Smooth muscle cell of the pulmonary artery (primary cell): ENCODE measurements at places on chromosomes 6 and 20. TPM values are rescaled to one million over a fixed set of nuclear protein-coding genes. Genes with fewer than 3 reads are reported as not detected.

Gene HCK
- total RNA-seq: not detected in 2 replicates

Gene SALL4
- total RNA-seq: 0.07 and 0.13 TPM in 2 replicates

Gene COL20A1
- under 0.01 and 0.07 TPM in 2 replicates for total RNA-seq

Gene LTB
- not detected in 2 replicates for total RNA-seq

Gene AHCY
- total RNA-seq: 96.2 and 119 TPM in 2 replicates

Gene TBXT
- total RNA-seq: not detected in 2 replicates

Gene CENPQ
- 1.8 and 5.5 TPM in 2 replicates for total RNA-seq

Gene BPIFA3
- total RNA-seq: not detected in 2 replicates

Gene CDH26
- total RNA-seq: 0.17 and 0.59 TPM in 2 replicates

Gene RTEL1
- total RNA-seq: 11.9 and 22.5 TPM in 2 replicates

Gene GNAS-AS1
- 0.72 and 1.2 TPM in 2 replicates for total RNA-seq

Gene FAM209B
- total RNA-seq: not detected in 2 replicates

Gene ZNF165
- 0.13 and 0.26 TPM in 2 replicates for total RNA-seq

Gene MACROD2
- total RNA-seq: 0.40 and 0.85 TPM in 2 replicates

Gene TRIM40
- not detected in 2 replicates for total RNA-seq

Gene ELOVL2
- 0.46 and 0.85 TPM in 2 replicates for total RNA-seq

Gene CLIC1
- 417 and 463 TPM in 2 replicates for total RNA-seq

Gene SLC35A1
- total RNA-seq: 16.5 and 23.7 TPM in 2 replicates

Gene SLX4IP
- 3.6 and 4.3 TPM in 2 replicates for total RNA-seq

Gene PRR18
- total RNA-seq: not detected in 2 replicates

Gene ABHD16B
- total RNA-seq: not detected in 2 replicates

Gene CTAGE9
- total RNA-seq: not detected in 2 replicates

Gene PRICKLE4
- total RNA-seq: 0.36 TPM in 1 of 2 replicates, not detected in the other

Gene MLN
- total RNA-seq: not detected in 2 replicates

Gene TMC2
- not detected in 2 replicates for total RNA-seq

Gene DEFB118
- total RNA-seq: not detected in 2 replicates

Gene BPIFB1
- total RNA-seq: 0.07 TPM in 1 of 2 replicates, not detected in the other

Gene TREML1
- total RNA-seq: not detected in 2 replicates

Gene KIAA0408
- 0.50 and 0.78 TPM in 2 replicates for total RNA-seq

Gene MEP1A
- total RNA-seq: not detected in 2 replicates

Gene NKX2-4
- not detected in 2 replicates for total RNA-seq

Gene NCOA3
- 37.9 and 41.1 TPM in 2 replicates for total RNA-seq

Gene GCNT2
- total RNA-seq: 2.0 and 11.5 TPM in 2 replicates

Gene GPR63
- total RNA-seq: 0.20 and 0.52 TPM in 2 replicates

Gene PTK6
- total RNA-seq: 0.07 and 0.10 TPM in 2 replicates

Gene DDRGK1
- total RNA-seq: 21.9 and 23.3 TPM in 2 replicates

Gene SAMD3
- total RNA-seq: 9.3 and 9.7 TPM in 2 replicates
